Testis (tissue), 5 donors: ENCODE measurements at places on chromosomes 1 and 21. TPM values are rescaled to one million over a fixed set of nuclear protein-coding genes. Genes with fewer than 3 reads are reported as not detected.

DNA sequence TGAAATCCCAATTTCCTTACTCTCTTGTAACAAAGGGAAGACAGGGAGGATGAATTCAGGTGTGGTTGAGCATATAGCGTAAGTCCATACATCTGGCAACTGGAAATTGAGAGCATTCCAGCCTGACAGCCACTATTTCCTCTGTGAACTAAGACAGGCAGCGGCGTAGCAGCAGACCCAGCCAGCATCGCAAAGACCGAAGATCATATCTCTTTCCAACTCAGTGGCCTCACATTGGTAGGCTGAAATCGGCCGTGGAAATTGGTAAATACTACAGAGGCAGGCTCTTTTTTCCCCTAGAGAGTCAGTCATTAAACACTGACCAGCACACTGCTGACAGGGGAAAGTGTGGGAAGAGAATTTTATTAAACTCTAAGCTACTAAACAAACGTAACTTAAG, 43.4 kb downstream of the TARBP1 start:
- no peaks in the 10 kb centered on the region for H3K27me3 ChIP-seq
- no peaks in the 10 kb centered on the region for H3K36me3 ChIP-seq
- no peak overlapping the region for H3K27ac ChIP-seq
- H3K4me3 ChIP-seq, result no peak overlapping the region
- no peaks in the 10 kb centered on the region for H3K4me1 ChIP-seq
- DNase-seq, result no peak

DNA sequence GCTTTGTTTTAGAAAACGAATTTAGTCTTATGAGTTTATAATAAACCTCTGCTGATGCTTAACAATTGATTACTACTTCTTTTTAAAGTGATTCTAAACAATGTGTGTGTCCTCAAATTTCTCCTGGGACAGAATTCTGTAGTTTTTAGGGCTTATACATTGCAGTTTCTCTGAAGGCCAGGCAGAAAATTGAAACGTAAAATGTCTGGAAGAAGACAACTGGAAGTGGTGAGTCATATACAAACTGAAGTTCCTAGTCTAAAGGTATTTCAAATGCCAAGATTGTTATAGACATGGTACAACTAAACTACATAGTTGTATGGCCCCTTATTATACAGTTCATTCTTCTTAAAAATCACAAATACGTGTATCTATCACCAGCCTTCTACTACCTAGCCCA, 30.5 kb upstream of the RC3H1 start:
- no peaks in the 10 kb centered on the region for H3K27me3 ChIP-seq
- no peaks in the 10 kb centered on the region for H3K4me1 ChIP-seq
- no peaks in the 10 kb centered on the region for H3K36me3 ChIP-seq
- DNase-seq, result no peak
- no peak overlapping the region for H3K27ac ChIP-seq

GRCh38 chr21:38771536-38771935, 34.2 kb upstream of the ETS2 start:
- H3K4me3 ChIP-seq, result no peak overlapping the region
- no peaks in the 10 kb centered on the region for H3K36me3 ChIP-seq
- H3K27ac ChIP-seq, result no peak overlapping the region

- H3K27me3 ChIP-seq, result no peaks in the 10 kb centered on the region
- no peak overlapping the region for H3K4me3 ChIP-seq
- H3K27ac ChIP-seq, result no peak overlapping the region
- peaks cover 9% of the 10 kb centered on the region for H3K4me1 ChIP-seq
- DNase-seq, result peak; percentile 80
Observed at GRCh38 chr1:229889031-229889517, 178.0 kb upstream of the GALNT2 start.

DNA sequence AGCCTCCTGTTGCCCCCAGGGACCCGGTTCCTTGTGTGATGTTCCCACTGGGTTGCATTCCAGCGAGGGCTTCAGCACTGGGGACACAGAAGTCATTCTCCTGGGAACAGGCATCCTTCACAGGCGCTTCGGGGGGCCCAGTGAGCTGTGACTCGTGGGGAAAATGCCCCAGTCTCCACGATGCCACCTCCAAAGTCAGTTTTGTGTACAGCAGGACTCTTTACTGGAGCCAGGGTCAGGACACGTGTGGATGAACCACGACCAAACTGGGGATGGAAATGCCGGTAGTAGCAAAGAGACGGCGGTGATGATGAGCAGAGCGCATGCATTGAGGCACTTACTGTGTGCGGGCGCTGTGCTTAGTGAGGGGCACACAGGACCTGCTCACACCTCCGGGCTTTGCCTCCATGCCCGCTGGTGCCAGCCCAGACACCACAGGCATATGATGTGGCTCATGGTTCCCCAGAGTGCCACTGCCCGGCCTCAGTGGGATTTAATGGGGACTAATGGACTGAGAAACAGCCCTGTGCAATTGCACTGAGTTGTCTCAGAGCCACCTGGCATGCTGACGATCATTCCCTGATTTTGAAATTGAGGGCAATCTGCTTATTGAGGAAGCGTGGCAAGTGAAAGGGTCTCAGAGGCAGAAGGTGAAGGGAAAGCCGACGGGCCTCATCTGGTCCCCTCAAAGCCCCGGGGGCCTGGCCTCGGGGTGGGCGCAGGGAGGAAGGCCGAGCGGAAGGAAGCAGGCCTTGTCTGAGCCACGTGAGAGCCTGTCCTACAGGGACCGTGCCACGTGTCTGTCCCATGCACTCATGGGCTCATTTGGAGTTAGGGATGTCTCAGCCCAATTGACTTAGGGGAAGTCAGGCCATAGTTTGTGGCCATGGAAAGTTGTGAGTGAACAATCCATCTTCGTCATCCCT, 91.4 kb downstream of the PDE9A start:
- DNase-seq, result no peak
- no peak overlapping the region for H3K27ac ChIP-seq
- no peak overlapping the region for H3K4me3 ChIP-seq
- H3K36me3 ChIP-seq, result no peaks in the 10 kb centered on the region
- peaks cover 21% of the 10 kb centered on the region for H3K4me1 ChIP-seq

DNA sequence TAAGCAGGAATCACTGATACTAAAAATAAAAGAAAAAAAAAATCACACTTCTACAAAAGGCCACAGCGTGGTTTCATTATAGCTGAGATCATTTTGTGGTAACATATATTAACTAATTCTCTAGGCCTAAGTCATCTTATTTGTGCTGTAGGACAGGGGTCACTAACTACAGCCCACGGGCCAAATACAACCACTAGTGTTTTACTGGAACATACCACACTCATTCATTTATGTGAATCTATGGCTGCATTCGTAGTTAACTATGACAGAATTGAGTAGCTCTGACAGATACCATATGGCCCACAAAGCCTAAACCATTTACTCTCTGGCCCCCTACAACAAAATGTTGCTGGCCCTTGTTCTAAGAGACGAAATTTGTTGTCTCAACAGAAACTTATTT, 224.4 kb downstream of the VAV3 start:
- no peak overlapping the region for H3K27ac ChIP-seq
- no peak overlapping the region for H3K4me3 ChIP-seq
- no peaks in the 10 kb centered on the region for H3K4me1 ChIP-seq
- no peaks in the 10 kb centered on the region for H3K27me3 ChIP-seq
- no peak for DNase-seq

DNA sequence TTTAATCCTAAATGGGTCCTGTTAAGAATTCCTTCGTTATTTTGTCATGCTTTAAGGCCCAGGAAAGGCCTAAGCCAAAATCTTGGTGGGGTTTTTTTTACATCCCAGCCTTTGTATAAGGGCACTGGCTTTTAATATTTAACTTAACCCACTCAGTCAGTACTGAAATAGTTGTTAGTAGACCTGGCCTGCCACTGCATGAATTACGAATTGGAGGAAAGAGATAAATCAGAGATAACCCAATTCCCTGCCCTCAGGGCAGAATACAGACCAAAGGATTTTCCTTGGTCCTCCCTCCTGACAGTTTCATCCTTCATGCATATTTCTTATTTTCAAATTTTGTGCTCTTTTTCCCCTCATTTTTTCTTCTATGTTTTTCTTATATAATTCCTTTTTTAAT, 193.0 kb downstream of the FASLG start:
- no peaks in the 10 kb centered on the region for H3K4me1 ChIP-seq
- H3K36me3 ChIP-seq, result no peaks in the 10 kb centered on the region
- no peak for DNase-seq

DNA sequence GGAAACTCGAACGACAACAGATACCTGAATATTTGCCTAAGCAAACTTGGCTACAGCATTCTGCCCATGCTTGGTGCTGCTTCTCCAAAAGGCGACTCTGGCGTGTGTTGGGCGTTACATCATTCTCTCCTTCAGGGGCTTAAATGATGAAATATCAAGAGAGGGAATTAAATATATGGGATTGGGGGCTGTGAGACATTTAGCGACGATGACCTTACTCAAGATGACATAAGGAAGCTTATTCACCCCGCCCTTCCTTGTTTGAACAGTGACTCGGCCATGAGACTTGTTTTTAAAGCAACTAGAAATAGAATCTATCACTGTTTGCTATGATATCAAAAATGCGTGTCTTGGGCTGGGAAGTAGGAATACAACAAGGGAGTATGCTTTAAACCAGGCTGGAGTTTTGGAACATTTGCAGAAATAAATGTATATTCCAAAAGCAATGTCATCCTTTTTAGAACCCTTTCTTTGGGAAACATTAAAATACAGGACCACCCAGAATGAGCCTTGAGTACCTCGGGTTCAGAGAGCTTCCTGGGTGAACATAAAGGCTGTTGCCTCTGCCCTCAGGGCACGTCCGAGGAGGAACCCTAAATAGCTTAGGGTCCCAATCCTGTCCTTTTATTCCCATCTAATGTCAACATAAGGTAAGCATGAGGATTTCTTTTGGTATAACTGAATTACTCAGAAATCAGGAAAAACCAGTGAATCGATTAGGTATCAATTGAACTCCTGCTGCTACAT, 123.3 kb upstream of the SLC45A1 start:
- H3K4me1 ChIP-seq, result no peaks in the 10 kb centered on the region
- H3K27me3 ChIP-seq, result no peaks in the 10 kb centered on the region
- no peak overlapping the region for H3K4me3 ChIP-seq
- H3K36me3 ChIP-seq, result no peaks in the 10 kb centered on the region
- H3K27ac ChIP-seq, result no peak overlapping the region
- no peak for DNase-seq

GRCh38 chr1:192713921-192714320, 78.0 kb downstream of the RGS13 start:
- H3K27ac ChIP-seq, result no peak overlapping the region
- no peaks in the 10 kb centered on the region for H3K36me3 ChIP-seq
- H3K4me1 ChIP-seq, result no peaks in the 10 kb centered on the region
- no peak overlapping the region for H3K4me3 ChIP-seq
- no peak for DNase-seq

DNA sequence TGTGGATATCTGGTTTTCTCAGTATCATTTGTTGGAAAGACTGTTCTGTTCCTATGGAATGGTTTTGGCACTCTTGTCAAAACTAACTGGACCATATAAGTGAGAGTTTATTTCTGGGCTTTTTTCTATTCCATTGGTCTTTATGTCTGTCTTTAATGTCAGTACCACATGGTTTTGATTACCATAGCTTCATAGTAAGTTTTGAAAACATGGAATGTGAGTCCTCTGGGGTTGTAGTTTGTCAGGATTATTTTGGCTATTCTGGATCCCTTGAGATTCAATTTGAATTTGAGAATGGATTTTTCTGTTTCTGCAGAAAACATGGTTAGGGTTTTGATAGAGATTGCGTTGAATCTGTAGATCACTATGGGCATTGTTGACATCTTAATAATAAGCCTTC, 107.9 kb downstream of the ZFYVE9 start:
- no peaks in the 10 kb centered on the region for H3K36me3 ChIP-seq
- H3K4me3 ChIP-seq, result no peak overlapping the region
- H3K27me3 ChIP-seq, result no peaks in the 10 kb centered on the region
- no peak for DNase-seq
- no peak overlapping the region for H3K27ac ChIP-seq

DNA sequence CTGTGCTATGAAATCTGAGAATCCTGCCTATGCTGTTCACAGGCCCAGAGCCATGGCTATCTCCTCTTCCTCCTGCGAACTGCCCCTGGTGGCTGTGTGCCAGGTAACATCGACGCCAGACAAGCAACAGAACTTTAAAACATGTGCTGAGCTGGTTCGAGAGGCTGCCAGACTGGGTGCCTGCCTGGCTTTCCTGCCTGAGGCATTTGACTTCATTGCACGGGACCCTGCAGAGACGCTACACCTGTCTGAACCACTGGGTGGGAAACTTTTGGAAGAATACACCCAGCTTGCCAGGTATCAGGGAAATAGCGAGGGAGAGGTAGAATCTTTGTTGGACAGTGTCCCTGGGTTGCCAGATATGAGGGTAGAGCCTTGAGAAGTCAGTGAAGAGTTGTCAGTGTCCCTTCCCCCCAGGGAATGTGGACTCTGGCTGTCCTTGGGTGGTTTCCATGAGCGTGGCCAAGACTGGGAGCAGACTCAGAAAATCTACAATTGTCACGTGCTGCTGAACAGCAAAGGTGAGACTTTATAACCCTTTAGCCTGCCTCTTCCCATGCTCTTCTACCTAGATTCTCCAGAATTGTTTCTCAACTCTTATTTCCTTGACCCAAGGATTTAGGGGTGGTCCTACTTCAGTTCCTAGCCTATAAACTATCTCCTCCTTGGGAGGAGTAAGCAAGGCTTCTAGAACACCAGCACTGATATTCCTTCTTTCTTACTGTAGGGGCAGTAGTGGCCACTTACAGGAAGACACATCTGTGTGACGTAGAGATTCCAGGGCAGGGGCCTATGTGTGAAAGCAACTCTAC, 1.4 kb downstream of the NIT1 start:
- no peaks in the 10 kb centered on the region for H3K36me3 ChIP-seq
- H3K27me3 ChIP-seq, result no peaks in the 10 kb centered on the region
- H3K27ac ChIP-seq, result peak overlapping the region; percentile 92
- H3K4me1 ChIP-seq, result peaks cover 28% of the 10 kb centered on the region
- no peak overlapping the region for H3K4me3 ChIP-seq

The OR10R2 gene
- not detected for total RNA-seq

The SAMSN1 gene
- 0.71 TPM for total RNA-seq

The VTCN1 gene
- total RNA-seq, result 1.9 TPM

The TFF2 gene
- total RNA-seq, result not detected

The TTLL10 gene
- 20.4 TPM for total RNA-seq

The C1QTNF12 gene
- 4.7 TPM for total RNA-seq

The ST6GALNAC5 gene
- total RNA-seq, result 11.1 TPM

The FCGR2B gene
- 1.1 TPM for total RNA-seq

The PLA2G2F gene
- total RNA-seq, result not detected

The CYP4B1 gene
- 4.3 TPM for total RNA-seq

The ICOSLG gene
- 2.4 TPM for total RNA-seq

The TNFRSF8 gene
- 6.9 TPM for total RNA-seq
